Germinal center (tissue), 1 donor: ENCODE measurements at places on chromosomes 11 and 22.

GRCh38 chr22:49405590-49405989, 422.1 kb downstream of the BRD1 start:
- DNase-seq: no peak

- DNase-seq: no peak
These were observed 5.3 kb downstream of the ALDH3B1 start for GRCh38 chr11:68015467-68015866.

GRCh38 chr22:19598054-19598855, 74.0 kb upstream of the CLDN5 start:
- DNase-seq: no peak

- DNase-seq: no peak
These were observed 8.7 kb downstream of the IFT27 start for GRCh38 chr22:36767035-36767775.

DNA sequence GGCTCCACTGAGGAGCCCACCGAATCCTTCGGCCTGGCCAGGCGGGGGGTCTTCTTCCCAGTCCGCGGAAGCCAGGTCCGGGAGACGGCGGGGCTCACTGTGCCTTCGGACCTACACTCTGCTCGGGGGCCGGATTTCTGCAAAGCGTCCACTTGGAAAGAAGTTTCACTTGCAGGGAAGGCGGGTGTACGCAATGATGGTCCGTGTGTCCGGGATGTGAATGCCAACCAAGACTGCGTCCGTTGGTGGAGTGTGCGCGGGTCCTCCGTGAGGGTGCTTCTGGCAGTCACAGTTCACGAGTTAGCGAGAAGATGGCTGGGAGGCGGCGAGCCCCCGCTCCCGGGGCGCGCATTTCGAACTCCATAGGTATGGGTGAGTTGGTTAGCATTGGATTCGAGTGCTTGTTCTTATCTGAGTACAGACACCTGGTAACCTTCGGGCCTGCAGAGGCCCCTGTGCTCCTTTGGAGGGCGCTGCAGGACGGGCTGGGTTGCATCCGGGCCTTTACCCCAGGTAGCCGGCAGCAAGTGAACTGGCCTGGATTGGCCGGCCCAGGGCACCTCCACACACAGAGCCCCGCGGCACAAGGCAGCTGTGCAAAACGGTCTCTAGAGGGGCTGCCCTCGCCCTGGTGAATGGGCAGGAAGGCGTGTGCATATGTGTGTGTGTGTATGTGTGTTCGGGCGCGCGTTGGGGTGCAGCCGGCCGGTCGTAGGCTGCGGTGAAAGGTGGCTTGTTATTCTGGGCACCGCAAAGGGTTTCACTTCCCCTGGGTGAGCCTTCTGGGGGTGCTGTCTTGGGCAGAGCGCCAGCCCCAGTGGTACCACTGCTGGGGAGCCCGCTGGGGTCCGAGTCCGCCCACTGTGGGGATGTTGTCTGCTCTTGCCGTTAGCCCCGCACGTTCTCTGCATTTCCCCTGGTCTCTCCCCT, 13.3 kb upstream of the CYP2R1 start:
- peak; percentile 90 for DNase-seq

DNA sequence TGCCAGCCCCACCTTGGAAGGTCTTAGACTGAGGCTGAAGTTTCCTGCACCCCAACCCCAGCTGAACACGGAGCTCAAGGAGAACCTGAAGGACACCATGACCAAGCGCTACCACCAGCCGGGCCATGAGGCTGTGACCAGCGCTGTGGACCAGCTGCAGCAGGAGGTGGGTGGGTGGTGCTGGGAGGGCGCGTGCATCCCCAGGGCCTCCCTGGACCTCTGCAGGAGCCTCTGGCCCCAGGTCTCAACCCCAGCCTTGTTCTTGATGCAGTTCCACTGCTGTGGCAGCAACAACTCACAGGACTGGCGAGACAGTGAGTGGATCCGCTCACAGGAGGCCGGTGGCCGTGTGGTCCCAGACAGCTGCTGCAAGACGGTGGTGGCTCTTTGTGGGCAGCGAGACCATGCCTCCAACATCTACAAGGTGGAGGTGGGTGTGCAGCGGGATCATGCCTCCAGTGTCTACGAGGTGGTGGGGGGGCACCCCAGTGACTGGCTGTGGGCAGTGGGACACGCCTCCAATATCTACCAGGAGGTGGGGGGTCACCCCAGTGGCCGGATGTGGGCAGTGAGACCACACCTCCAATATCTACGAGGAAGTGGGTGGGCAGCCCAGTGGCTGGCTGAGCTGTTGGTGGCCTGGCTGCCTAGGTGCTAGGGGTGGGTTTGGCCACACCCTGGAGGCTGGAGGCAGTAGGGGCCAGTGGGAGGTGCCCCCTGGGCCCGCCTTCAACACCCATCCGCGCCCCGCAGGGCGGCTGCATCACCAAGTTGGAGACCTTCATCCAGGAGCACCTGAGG, 4.6 kb downstream of the CD151 start:
- DNase-seq: no peak

GRCh38 chr11:88326099-88326498, 11.4 kb downstream of the CTSC start:
- DNase-seq: no peak

GRCh38 chr11:117782101-117782500, 14.9 kb downstream of the DSCAML1 start:
- no peak for DNase-seq

DNA sequence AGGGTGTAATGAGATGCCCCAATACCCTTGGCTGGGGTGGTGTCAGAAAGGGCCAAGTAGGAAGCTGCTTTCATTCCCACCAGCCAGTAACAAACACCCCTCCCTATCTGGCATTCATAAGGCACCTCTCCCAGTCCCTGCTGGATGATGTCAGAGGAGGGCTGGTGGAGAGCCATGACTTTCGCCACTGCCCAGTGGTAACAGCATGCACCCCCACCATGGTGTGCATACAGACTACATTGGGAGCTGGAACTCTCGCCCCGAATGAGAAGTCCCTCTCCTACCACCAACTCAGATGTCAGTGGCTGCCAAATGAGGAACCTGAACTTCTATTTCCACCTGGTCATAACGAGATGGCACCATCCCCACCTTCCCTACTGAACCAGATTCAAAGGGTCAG, 73.3 kb downstream of the SGSM3 start:
- no peak for DNase-seq

GRCh38 chr11:29343465-29344333, 673.1 kb downstream of the KCNA4 start:
- peak; percentile 8 for DNase-seq

- DNase-seq: peak; percentile 65
These were observed 99.7 kb upstream of the IGLL5 start for GRCh38 chr22:22787786-22788459.

GRCh38 chr11:119469506-119469905, 46.5 kb upstream of the THY1 start:
- DNase-seq: no peak

GRCh38 chr22:19766511-19767426, 6.2 kb downstream of the TBX1 start:
- no peak for DNase-seq

- DNase-seq: no peak
These were observed 5.1 kb upstream of the BAIAP2L2 start for GRCh38 chr22:38115423-38116205.

DNA sequence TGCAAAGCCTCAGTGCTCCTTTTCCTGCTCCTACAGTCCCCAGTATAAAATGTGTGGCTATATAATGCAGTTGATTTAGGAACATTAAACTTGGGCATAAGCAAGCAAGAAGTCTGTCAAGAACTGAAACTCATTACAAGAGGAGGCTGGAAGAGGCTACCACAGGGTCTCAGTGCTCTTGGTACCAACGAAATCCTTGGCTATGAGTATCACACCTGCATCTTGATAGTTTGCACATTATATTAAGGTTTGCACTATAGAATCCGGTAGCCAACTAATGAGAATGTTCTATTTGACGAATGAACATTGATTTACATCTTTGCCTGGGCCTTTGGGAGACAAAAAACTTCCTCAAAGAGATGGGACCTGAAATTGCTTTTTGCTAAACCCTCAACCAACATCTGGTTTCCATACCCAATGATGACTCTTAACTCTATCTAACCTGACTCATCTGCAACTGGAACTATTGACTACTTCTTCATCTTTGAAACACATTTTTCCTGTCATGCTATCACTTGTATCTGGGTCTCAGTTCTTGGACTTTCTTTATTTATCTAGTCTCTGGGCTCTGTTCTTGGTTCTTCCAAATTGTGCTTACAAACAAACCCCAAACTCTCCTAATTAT, 207.2 kb upstream of the CTSC start:
- no peak for DNase-seq

DNA sequence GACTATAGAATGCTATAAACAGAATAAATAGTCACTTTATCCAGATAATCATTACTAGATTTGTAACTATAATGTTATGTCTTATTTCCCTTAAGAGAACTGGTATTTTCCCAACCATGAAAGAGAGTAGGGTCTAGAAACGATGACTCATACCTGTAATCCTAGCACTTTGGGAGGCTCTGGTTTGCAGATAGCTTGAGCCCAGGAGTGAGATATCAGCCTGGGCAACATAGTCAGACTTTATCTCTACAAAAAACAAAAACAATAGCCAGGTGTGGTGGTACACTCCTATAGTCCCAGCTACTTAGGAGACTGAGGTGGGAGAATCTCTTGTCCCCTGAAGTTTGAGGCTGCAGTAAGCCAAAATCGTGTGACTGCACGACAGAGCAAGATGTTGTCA, 30.9 kb downstream of the OR52A5 start:
- no peak for DNase-seq

GRCh38 chr11:4916581-4916980, 2.6 kb downstream of the OR51G2 start:
- no peak for DNase-seq

- no peak for DNase-seq
These were observed 75.0 kb downstream of the NFAM1 start for GRCh38 chr22:42357221-42357620.

DNA sequence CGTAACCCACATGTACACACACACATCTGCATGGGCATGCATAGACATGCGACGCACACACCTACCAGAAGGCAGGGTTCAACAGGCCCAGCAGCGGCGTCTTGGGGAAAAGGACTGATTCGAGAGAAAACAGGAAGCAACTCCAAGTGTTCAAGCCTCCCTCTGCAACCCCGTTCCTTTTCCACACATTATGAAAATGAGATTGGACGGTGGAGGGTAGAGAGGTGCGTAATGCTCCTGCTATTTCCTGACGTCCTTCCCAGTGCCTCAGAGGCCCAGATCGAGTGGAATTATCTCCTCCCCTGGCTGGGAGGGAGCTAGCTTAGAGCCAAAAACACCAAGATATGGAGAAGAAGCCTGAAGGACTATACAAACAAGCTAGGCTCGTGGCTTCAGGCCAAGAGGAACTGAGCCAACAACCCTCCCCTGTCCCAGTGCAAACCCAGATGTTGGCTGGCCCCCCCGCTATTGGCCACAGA, 289.2 kb downstream of the MN1 start:
- no peak for DNase-seq

- DNase-seq: no peak
These were observed 2302.2 kb upstream of the RAG2 start for GRCh38 chr11:38900211-38900610.

DNA sequence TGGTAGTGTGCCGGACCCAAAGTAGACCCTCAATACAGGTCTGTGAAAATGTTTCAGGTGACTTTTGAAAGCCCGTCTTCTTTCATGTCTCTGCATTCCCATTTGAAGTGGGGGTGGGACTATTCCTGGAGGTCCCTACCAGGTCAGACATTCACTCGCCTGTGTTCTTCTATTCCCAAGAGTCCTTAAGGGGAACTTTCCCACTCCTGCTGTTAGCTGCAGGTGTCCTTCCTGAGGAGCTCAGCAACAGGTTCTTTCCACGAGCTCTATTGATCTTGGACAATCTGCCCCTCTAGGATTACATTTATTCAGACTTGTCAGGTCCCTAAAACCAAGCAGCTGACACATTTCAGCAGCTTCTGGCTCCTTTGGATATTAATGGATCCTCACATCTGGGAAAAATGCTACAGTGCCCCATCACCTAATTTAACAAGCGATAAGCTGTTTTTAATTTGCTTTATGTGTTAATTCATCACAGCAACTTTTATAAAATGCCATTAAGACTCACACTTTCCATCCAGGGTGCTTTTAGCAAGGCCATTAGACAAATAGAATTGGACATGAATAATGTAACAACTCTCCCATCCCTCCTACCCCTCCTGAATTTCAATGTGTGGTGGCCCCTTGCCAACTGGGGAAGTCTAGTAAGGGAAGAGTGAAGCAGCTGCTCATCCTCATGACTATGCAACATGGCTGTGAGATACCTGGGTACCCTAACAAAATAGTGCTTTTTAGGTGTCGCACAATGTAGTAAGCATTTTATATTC, 259.5 kb upstream of the CCDC90B start:
- no peak for DNase-seq

DNA sequence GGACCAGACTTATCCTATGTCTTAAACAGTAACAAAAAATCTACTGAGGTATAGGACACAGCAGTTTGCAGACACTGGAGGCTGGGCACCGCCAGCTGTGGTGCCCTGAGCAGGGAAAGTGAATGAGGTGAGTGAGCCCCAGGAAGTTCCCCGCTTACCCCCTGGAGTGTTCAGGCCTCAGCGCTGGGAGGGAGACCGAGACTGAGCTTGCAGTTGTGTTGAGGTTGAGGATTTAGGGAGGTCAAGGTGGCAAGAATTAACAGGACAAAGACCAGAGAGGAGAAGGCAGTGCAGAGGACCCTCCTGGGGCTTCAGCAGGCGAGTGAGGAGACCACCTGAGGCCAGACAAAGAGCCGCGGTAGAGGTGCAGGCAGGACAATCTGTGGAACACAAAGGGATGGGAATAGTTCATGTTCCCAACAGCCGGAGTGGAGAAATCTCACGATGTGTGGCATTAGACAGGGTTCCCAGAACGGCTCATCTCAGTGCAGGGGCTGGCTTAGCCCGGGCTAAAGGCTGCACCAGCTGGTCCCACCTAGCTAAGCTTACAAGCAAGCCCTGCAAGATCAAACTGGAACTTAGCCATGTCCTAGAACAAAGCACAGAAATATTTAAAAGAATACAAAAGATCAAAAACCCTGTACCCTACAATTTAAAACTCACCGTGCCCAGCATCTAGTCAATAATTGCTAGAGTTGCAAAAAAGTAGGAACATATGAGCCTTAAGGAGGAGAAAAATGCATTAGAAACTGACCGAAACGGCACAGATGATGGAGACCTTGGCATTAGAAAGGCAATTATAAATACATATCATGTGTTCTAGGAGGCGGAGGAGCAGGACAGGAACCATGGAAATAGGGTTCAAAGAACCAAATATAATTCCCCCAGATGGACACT, 47.4 kb upstream of the PITPNB start:
- no peak for DNase-seq

DNA sequence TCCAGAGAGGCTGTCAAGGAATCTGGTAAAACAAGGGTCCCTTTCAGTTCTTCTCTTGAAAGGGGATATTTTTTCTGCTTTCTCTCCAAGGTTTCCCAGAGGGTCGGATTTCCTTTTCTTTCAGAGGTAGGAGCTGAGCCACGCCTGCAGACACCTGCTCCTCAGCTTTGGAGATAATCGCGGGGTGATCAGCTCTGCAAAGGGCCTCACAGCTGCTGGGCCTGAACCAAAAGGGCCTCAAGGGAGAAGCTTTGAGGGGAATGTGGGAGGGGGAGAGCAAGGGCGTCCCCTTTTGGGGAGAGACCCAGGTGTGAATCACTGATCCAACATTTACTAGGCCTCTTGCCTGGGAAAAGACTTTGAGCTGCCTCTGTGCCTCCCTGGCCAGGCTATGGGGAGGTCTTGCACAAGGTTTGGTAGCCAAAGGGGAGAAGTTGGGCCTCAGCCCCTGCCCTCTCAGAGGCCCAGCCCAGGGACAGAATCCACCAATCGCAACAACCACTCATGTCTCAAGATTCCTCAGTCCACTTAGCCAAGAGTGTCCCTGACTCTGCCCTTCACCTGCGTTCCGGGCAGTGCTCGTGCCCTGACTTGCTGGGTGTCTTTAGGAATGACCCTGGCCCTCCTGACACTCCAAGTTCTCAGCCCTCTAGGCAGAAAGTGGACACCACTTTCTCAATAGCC, 14.0 kb upstream of the TP53I11 start:
- DNase-seq: no peak
